Globus pallidus (tissue), 1 donor: ENCODE measurements at places on chromosomes 5 and 9.

DNA sequence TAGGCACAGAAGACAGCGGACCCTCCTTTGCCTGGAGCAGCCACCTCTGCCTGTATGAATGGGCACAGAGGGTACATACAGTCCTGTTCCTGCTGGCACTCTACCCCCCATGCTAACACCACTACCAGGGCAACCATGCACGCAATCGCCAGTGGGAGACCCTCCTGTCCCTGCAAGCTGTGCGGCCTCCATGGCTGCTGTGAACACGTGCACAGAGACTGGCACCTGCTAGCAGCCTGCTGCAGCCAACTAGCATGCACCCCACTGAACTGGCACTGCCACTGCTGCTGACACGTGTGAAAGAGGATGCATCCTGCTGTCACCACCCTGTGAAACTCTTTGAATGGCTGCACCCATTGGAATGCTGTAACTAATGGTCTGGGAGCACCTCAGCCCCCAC is 885.2 kb upstream of the ARRDC3 start:
- DNase-seq, result no peak

- DNase-seq, result no peak
Observed at GRCh38 chr9:10690546-10690945, 77.7 kb upstream of the PTPRD start.

GRCh38 chr5:141402553-141403243 is at the start of gene PCDHGA9:
Gene PCDHGA9, plus strand, starts transcription at chr5:141402778. Its CDS starts 175 bp downstream, at chr5:141402953.
- peak; percentile 21 for DNase-seq

DNA sequence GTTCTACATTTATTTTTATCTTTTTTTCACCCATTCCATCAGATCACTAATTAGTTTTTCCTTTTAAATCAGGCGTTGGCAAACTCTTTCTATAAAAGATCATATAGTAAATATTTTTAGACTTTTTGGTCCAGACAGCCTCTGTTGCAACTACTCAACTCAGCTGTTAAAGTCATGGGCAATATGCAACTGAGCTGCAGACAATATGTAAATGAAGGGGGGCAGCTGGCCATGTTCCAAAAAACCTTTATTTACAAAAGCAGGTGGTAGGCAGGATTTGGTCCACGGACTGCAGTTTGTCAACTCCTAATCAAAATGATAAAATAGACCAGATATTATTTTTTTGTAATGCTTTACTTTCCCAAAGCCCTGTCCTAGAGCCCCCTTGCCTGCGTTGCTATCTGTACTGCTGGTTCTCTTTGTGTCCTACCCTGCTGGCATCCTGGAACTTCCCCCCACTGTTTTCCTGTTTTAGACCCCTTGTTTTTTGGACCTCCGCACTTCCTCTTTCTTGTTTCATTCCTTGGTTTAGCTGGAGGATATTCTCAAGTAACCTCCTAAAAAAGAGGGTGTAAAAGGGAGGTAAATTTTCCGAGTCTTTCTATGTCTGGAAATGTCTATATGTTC is 24.7 kb upstream of the TNFSF8 start:
- DNase-seq, result peak; percentile 36

DNA sequence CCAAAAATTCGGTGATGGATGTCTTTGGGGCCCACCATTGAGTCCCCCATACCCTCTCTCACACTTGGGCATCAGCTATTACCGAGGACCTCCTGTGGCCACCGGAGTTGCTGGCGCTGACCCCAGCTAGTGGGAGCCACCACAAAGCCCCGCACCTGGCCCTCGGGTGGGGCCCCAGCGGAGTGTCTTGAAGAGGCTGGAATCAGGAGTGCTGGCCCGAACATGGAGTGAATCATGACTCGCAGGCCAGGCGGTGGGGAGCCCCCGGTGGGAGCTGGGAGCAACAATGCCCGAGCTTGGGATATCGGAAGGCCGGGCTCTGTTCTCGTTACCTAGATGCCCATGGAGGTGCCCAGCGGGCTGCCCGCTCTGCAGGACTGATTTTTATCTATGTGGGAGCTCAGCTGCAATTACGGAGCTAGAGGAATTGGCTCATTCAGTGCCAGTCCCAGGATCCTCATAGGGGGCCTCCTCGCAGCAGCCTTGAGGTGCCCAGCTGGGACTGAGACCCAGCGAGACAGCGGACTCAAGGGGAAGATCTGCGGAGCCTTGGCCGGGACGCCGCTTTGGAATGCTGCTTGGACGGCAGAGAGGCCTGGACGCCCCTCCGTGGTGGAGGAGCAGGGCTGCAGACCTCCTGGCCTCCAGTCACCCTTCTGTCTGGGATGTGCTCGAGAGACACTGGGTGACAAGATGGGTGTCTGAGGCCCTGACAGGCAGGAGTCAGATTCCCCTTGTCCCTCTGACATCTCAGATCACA is 70.8 kb downstream of the PSMB7 start:
- DNase-seq, result no peak

- no peak for DNase-seq
Observed at GRCh38 chr5:27091858-27092257, 53.5 kb upstream of the CDH9 start.

DNA sequence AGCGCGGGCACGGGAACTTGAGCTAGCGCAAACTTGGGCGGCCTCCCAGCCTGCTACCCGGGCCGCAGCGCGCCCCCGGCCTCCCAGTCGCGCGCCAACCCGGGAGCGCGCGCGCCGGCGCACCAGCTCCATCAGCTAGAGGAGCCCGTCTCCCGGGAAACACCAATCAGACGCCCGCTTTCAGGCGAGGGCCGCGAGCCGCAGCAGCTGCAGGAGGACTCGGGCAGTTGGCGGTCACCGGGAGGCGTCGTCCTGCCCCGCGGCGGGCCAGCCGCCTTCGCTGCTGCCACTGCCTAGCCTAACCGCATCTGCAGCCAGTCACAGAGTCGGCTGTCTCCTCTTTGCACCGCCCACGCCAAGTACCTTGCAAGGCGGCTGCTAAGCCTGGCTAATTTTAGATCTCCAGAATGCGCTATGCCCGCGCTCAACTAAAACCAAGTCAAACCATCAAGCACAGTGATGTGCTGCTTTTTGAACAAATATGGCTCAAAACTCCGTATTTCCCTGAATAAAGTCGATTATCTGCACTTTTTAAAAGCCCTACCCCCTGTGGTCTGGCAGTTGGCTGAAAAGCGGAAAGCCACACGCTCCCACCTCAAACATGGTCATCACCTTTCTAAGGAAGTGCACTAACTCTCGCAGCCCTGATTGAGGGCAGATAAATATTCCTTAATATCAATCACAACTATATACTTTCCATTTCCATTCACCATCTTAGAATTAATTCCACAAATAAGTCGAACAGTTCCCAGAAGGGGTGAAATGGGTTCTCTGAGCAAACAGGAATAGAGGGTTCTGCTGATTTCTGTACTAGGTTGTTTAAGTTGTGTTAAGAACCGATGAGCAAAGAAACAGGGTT is 221.8 kb downstream of the MEF2C start:
- DNase-seq, result peak; percentile 97

- no peak for DNase-seq
Observed at GRCh38 chr5:178644826-178645545, 18.1 kb upstream of the CLK4 start.
